ENCODE measurements at places on chromosomes 7 and 10.

- no peak for DNase-seq
These were observed 158.5 kb downstream of the HERPUD2 start for GRCh38 chr7:35536396-35536826.

GRCh38 chr7:76338298-76339084 is 20.3 kb downstream of the YWHAG start:
- DNase-seq = no peak

GRCh38 chr10:1036341-1036791 is 10.7 kb upstream of the IDI2 start:
- peak; percentile 35 for DNase-seq

DNA sequence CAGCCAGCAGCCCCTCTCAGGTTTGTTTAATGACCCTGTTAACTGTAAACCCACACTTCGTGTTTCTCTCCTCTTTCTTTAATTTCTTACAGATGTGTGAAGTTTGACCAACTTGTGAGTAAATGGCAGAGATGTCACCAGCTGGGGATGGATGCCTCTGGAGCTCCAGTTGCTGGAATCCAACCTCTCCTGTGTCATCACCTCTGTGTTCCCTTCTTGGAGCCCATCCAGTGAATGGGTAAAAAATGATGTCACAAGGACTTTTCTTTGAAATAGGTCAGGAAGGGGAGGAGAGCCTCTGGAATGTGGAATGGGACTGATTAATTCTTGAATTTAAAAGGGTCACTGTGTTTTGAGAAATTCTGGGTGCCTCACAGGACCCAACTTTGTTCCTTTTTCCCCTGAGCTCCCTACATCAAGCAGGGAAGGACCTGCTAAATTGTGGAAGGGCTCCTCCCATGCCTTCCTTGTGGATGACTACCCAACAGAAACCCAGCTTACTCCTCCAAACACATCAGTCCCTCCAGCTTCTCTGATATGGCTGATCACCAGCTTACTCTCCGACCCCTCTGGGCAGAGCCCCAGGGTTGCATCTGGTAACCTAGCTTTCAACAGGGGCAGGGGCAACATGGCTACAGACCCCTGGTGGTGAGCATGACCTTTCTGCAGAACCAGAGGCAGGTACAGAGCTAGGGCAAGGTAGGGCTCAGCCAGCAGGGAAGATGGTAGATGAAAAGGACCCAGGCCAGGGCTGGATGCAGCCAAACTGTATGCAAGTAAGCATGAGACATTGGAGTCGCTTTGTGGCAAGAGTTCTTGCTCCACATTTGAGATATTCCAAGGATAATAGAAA is 67.5 kb downstream of the STRA8 start:
- DNase-seq = no peak

GRCh38 chr10:126160971-126161630 is 227.2 kb downstream of the ADAM12 start:
- peak; percentile 19 for DNase-seq

DNA sequence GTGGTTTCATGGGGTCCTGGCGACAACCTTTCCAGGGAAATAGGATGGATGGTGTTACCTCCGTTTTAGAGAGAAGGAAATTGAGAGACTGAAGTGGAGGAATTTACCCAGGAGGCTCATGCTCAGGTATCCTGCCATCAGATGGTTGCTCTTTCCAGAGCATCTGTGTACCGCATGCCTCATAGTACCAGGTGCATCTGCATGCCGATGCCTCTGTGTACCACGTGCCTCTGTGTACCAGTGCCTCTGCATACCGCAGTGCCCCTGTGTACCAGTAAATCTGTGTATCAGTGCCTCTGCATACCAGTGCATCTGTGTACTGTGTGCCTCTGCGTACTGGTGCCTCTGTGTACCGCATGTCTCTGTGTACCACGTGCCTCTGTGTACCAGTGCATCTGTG is 3.2 kb downstream of the VWA2 start:
- DNase-seq = no peak

DNA sequence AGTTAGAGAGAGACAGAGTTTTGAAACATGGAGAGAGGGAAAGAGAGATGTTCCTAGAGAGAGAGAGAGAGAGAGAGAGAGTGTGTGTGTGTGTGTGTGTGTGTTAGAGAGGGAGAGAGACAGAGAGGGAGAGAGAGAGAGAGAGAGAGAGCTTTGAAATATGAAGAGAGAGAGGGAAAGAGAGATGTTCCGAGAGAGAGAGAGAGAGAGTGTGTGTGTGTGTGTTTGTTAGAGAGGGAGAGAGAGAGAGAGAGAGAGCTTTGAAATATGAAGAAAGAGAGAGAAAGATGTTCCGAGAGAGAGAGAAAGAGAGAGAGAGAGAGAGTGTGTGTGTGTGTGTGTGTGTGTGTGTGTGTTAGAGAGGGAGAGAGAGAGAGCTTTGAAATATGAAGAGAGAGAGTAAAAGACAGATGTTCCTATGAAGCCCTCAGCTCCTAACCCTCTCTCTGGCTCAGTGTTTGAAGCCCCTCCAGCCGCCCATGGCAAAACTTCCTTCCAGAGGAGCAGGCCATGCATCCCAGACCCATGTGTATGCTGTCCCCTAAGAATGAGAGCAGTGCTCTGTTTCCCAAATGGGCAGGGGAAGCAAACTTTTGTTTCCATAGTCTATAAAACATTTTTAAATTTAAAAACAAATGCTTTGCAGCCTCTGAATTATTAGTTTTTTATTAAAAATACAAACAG is 130.9 kb downstream of the KCNMA1 start:
- DNase-seq = no peak

GRCh38 chr10:31757386-31757791 is 171.2 kb downstream of the ARHGAP12 start:
- DNase-seq = no peak

DNA sequence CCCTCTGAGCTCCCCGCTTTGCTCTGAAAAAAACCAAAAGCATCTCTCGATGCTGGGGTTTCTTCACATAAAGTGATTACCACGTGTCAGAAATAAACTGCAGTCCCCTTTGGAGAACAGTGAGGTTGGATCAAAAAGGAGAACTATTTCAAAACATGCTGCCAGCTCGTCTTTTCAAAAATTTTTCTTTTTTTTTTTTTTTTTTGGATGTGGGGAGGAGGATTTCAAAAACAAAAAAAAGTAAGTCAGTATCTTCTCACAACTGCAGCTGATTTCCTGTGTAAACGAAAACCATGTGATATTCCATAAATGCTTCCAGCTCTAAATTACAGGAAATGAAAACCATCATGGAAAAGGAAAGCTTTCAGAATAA is 155.0 kb upstream of the LYZL2 start:
- no peak for DNase-seq

- DNase-seq = peak; percentile 71
These were observed 21.6 kb upstream of the AP5Z1 start for GRCh38 chr7:4753598-4754432.

- DNase-seq = no peak
These were observed 77.7 kb upstream of the GNA12 start for GRCh38 chr7:2921653-2922347.

DNA sequence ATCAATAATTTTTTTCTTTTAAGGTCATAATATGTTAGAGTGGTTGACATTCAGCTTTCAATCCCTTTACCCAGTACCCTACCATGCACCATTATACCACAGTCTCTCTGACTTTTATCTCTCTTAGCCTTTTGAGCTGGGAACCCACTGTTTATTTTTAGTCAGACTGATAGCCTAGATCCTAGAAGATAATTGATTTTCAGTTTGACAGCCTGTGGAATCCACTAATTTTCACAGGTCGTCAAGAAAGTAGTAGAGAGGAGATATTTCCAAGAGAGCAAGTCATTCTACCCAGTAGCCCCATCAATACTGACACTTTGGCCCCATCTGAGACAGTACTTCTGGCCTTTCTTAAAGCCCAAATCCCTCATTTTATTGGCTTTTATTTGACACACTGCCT is 67.1 kb upstream of the CC2D2B start:
- no peak for DNase-seq
